Stimulated activated CD8-positive, alpha-beta memory T cell treated with anti-CD3 and anti-CD28 coated beads, Interleukin-15, amount 100 ng/mL, for 48 hours (primary cell): ENCODE measurements at places on chromosomes 12 and 14.

- no peak for DNase-seq
Measured at GRCh38 chr14:32542507-32542906, 213.4 kb downstream of the AKAP6 start.

DNA sequence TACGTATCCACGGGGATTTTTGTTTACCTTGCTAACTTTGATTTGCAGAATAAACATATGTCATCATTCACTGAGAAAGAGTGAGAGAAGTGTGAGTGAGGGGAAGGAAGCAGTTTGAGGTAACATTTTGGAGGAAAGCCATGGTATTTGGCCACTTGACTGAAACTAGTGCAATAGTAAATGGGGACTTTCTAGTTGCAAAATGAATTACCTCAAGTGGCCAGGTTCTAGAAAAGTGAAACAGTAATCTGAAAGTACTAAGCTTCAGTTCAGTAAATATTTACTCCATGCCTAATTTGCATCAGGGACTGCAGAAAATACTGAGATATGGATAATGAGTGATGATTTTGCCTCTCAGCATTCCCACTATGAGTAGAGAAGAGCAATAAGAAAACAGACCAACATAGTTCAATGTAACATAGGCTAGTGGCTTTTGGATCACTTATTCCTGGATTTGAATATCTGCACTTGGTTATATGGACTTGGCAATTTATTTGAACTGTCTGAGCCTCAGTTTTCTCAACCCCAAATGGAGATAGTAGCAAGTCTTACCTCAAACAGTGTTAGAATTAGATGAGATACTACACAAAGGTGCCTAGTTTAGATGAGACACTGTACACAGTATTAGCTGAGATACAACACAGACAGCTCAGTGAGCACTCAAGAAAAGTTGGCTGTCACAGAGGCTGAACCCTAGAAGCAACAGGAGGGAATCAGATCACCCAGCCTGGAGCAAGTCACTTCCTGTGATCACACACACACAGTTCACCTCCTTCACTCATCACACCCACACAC is 439.1 kb downstream of the NPAS3 start:
- DNase-seq: no peak

DNA sequence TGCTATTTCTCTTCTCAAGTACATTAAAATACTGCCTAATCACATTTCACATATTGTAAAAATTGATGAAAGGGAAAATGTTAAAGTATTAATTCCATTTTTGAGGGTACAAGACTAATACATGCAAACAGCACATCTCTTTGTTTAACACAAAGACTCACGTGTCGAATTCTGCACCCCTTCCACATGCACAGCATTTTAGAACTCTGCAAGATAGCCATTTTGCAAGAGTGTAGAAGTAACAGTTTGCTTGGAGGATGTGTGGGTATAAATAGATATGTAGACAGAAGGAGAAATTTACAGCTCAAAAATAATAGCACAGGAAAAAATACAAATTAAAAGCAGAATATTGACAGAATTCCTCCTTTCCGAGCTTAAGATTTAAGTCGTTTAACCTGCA is 2.5 kb downstream of the GRIN2B start:
- no peak for DNase-seq

- no peak for DNase-seq
Measured at GRCh38 chr12:104219361-104219892, 3.8 kb downstream of the TXNRD1 start.

DNA sequence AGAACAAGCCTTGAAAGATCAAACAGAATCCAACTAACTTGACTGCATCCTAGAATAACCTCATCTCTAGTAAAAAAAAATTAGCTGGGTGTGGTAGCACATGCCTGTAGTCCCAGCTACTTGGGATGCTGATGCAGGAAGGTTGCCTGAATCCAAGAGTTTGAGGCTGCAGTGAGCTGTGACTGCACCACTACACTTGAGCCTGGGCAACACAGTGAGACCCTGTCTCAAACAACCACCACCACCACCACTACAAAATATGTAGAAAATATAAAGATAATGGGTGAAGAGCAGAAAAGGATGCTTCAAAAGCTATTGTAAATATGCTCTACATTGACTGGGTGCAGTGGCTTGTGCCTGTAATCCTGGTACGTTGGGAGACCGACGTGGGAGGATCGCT is 27.3 kb downstream of the SUPT16H start:
- DNase-seq: no peak

GRCh38 chr14:70641548-70642302 is at the start of gene TTC9:
TSS of gene TTC9 (plus strand) at chr14:70641916. CDS start at chr14:70642130, 214 bp downstream.
- no peak for DNase-seq
